T-helper 9 cell (primary cell): ENCODE measurements at places on chromosomes 2 and 18.

- DNase-seq, result no peak
Measured at GRCh38 chr2:189534854-189535832, 45.4 kb downstream of the SLC40A1 start.

DNA sequence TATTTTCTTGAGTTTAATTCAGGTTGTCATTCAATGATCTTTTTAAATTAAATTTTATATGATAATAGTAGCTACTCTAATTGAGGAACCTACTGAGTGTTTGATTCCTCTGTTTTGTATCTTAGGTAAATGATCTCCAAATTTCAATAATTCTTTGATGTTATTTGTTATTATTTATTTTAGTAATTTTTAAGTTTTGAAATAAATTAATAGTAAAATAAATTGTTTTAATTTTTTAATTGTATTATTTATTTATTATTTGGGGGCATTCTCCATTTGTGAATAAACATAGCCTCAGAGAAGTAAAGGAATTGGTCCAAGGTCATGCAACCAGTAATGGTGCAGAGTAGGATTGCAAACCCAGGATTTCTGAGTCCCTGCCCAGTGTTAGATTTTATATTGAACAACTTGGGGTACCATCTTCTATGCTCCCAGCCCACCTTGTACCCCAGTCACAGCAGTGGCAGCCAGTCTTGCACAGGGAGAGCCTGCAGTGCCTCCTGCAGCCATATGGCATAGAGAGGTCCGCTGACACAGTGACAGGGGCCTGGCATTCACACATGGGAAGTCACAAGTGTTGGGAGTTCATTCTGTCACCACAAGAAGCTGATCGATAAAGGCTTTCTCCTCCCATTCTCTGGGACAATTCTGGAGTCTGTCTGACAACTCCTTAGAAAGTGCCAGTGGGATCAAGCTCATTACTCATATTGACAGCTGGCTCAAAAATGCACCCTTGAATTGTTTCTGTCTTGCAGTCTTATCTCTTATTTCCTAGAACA is 110.0 kb upstream of the ETAA1 start:
- DNase-seq, result no peak

DNA sequence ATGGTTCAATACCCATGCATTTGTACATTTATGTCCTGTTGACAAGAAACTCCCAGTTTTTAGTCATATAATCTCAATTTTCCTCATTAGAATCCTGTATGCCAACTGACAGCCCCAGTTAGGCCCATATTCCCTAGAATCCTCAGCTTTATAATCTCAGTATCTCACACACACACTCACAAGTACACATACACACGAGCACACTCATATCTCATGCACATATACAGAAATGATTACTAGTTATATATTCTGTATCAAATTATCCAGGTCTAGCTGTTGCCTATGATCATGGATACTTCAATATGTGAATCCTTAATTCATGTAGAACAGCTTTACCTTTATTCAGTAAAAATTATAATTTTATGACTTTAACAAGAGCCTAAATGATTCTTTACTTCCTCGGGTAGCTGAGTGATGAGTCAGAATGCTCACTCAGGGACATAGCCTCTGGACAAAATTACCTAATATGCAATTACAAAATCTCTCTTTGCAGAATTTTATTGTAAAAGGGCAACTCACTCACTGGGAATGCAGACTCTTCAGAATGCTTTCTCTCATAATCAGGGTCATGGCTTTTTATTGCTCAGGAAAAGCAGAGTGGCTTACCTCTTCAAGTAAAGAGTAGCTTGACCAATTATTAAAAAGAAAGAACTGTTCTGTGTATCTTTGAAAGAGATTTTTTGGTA is 193.6 kb upstream of the PIK3C3 start:
- no peak for DNase-seq

- no peak for DNase-seq
Measured at GRCh38 chr2:8729939-8730338, 48.1 kb downstream of the ID2 start.

DNA sequence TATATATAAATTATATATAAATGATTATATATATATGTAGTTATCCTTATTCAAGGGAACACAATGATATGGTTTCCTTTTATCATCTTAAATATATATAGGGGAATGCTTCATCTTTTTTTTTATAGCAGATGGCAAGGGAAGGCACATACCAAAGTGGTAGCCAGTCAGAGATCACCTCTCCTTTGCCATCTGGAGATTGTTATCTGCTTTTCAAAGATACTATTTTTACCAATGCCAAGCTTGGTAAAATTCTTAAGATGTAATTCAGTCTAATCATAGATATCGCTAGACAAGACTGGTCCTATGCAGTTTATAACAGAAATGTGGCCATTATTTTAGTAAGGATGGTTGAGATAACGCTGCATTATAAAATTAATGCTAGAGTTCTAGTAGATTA is 64.7 kb upstream of the DSEL start:
- no peak for DNase-seq

GRCh38 chr18:34773378-34773777 is 63.3 kb downstream of the DTNA start:
- DNase-seq, result no peak

- no peak for DNase-seq
Measured at GRCh38 chr2:85062565-85062964, 70.6 kb upstream of the TCF7L1 start.

DNA sequence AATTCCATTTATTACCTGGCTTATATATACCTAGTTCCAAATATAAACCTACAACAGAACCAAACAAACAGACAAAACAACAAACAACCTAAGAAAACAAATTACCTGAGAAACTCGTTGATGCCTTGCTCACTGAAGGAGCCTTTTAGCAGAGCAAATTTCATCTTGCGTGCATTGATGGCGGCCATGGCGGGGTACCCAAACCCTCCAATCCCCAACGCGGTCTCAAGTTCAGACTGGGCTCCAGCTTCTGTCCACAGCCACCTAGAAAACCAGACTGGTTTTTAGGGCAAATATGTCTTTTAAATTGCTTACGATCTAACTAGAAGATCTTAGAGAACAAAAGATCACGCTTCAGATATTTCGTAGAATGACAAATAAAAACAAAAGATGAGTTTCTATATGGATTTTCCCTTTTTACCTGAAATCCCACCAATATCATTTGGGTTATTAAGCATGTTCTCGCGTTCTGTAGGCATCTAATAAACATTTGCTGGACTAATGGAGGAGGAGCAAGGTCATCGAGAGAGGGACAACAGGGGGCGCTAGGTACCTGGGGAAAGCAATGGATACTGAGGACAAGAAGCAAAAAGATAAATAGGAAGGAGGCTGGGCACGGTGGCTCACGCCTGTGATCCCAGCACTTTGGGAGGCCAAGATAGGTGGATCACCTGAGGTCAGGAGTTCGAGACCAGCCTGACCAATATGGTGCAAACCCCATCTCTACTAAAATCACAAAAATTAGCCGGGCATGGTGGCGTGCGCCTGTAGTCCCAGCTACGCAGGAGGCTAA is 25.2 kb downstream of the PDIA6 start:
- peak; percentile 14 for DNase-seq

DNA sequence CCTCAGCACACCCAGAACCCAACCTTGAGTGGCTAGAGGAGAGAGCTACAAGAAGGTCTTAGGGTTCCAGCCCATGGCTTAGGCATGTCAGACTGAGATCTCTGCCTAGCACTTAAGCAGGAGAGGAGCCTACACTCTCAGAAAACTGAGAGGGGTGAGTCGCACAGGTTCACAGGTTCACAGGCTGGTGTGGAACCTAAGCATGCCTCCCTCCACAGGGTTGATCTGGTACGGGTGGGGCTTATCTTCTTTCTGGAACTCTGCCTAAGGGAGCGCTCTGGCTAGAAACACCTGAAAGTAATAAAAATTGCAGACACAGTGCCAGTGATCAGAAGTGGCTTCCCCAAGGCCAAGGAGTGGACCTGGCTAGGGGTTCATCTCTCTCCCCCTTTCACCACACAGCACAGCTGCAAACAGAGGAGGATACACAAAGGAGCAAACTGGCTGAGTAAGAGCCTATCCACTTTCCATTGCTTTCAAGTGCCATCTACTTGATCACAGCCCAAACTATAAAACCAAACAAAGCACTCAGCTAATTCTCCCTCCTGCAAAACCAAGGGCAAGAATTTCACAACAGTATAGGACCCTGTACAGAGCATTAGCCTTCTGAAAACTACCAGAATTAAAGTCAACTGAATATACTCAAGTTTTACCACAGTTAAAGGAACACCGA is 481.9 kb upstream of the SETBP1 start:
- DNase-seq, result no peak

- peak; percentile 12 for DNase-seq
Measured at GRCh38 chr2:102442967-102443828, 20.2 kb downstream of the IL18RAP start.

DNA sequence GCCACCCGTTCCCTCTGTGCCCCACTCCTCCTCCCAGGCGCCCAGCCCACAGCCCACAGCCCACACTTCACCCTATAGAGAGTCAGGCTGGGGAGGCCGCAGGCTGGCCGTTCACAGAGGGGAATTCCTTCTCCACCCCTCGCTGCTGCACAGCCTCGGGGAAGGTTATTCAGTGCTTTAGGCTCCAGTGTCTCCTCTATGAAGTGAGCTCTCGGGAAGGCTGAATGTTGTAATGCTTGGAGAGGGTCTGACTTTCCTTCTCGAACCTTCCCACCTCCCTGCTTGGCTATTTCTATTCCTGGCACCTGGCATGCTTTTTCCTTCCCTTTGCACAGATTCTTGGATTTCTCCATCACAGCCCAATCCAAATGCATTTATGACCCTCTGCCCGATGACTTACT is 62.5 kb upstream of the SMAD7 start:
- DNase-seq, result no peak

GRCh38 chr2:34419856-34420255 is 820.8 kb upstream of the FAM98A start:
- DNase-seq, result no peak

DNA sequence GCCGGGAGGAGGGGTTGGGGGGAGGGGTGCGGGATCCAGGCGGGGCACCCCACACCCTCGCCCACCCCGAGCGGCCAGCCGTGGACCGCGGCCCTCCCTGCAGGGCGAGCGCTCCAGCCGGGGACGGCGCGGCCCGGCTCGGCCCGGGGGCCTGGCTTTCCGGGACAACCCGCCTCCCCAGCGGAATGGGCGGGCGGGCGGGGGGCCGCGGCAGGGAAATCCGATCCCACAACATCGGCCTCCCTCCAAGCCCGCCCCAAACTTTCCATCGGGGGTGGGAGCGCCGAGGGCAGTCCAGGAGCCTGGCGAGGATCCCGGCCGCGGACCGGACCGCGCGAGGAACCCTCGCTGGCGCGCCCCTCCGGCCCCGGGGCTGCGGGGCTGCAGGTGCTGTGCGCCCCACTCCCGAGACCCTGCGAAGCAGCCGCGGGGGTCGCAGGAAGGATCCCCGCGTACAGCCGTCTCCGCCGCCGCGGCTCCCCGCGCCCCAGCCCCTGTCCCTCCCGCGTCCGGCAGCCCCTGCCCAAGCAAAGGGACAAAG is 529 bp downstream of the SEMA4C start:
- no peak for DNase-seq

DNA sequence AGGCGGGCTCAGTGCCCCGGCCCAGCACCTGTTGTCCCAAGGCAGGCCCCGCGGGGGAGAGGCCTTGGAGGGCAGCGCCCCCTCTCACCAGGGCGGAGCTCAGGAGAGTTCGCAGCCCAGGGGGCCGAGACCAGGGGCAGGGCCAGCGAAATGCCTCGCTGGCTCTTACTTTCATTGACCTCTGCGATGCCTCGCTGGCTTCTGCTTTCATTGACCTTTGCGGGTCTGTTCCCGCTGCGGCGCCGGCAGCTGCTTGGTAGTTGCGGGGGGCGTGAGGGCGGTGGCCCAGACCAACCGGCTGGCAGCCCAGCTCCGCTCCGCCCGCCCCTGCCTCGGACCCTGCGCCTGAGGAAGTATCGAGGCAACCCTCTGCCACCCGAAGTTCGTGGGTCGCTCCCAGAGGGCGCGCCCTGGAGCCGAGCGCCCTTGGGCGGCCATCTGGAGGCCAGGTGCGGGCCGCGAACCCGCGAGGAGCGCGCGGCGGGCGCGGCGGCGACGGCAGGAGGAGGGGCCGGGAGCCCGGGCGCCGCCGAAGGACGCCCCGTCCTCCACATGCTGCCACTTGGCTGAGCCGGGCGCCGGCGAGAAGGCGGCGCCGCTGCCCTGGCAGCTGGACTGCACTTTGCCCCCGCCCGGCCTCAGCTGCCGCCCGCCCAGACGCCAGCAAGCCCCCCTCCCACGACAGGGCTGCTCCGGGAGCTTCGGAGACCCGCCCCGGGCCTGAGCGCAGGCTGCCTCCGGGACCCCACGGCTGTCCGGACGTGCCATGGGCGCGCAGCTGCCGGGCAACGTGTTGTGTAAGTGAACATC is 118.0 kb upstream of the MSTN start:
- peak; percentile 1 for DNase-seq

DNA sequence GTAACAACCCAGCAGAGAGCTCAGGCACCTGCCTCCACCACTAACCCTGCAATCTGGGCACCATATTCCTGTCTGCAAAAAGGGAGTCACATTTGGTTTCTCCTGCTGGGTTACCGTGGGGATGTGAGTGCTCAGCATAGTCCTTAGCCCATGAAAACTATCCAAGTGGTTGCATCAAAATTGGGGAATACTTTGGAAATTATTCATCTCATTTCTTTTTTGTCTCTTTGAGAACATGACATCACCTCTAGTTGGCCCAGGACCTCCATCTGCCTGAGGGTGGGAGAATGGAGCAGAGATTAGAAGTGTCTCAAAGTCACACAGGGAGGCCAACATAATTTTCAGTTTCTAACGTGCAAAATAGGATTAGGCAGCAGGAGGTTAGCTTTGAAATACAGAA is 19.3 kb upstream of the SPP2 start:
- DNase-seq, result no peak

GRCh38 chr2:114011713-114012112 is 121.8 kb downstream of the ACTR3 start:
- DNase-seq, result no peak

DNA sequence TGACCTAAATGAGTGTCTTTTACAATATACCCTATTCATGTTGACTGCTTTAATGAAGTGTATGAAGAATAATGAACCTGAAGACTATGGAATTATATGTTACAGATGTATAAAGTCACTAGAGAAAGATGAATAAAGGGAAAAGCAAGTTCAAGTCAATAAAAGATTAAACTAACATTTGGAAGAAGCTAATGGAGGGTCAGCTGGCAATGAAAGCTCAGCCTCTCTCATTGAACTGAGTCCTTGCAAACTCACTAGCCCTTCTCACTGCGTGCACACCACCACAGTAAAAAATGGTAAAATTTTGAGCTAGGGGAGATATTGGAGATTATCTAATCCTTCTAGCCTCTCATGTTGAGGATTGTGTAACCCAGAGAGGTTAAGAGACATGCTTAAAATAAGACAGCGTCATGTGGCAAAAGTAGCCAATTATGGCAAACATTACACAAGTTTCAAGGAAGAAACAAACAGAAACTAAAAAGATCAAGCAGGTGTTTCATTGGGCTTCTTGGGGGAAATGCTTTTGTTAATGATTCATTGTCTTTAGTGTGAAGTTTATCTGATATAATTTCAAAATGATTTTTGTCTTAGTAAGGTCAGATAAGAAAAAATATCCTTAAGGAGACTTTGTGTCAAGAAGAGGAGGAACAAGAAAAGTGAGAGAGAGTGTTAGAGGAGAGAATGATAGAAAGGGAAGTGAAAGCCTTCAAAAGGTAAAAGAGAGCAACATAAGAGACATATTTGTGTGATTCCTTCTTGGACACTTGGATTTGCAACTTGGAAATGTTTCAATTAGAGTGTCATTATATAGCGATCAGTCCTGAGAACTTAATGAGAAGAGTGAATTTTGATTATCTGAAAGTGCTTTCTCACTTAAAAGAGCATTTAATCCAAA is 893.7 kb upstream of the FAM98A start:
- DNase-seq, result no peak
